ENCODE measurements at places on chromosomes 4 and X. TPM values are rescaled to one million over a fixed set of nuclear protein-coding genes. Genes with fewer than 3 reads are reported as not detected.

The UGT8 gene
- total RNA-seq = under 0.01 TPM

The PABPC1L2B gene
- not detected for total RNA-seq

The FRMD7 gene
- total RNA-seq = not detected

The SPANXC gene
- total RNA-seq = not detected

The MID1 gene
- 3.2 TPM for total RNA-seq

The SPINK2 gene
- total RNA-seq = not detected

The RHOXF2B gene
- total RNA-seq = not detected

The FAM241A gene
- total RNA-seq = 2.4 TPM

The PNMA6A gene
- total RNA-seq = 0.53 TPM

The MSX1 gene
- total RNA-seq = under 0.01 TPM

The TLR8 gene
- total RNA-seq = not detected

The GASK1B gene
- 2.1 TPM for total RNA-seq

The OPRPN gene
- total RNA-seq = not detected

The CFAP99 gene
- not detected for total RNA-seq

The PAGE2B gene
- total RNA-seq = not detected

The IL1RAPL2 gene
- 0.13 TPM for total RNA-seq

The FRAS1 gene
- total RNA-seq = 13.7 TPM

The VEGFD gene
- total RNA-seq = 0.26 TPM

The ARMCX1 gene
- total RNA-seq = 5.8 TPM

The MAP3K15 gene
- total RNA-seq = under 0.01 TPM

The TMEM156 gene
- 3.4 TPM for total RNA-seq

The AFF2 gene
- total RNA-seq = 0.26 TPM

The ADH4 gene
- not detected for total RNA-seq

The SRPK3 gene
- total RNA-seq = under 0.01 TPM

The ITIH6 gene
- total RNA-seq = not detected

The ZNF141 gene
- total RNA-seq = 7.0 TPM

The POU4F2 gene
- not detected for total RNA-seq

The MAGIX gene
- 4.6 TPM for total RNA-seq

The EXOC1L gene
- not detected for total RNA-seq

The ANOS1 gene
- total RNA-seq = 0.26 TPM

The PITX2 gene
- not detected for total RNA-seq

The RNF128 gene
- 32.1 TPM for total RNA-seq

The CENPE gene
- total RNA-seq = 1.3 TPM

The AMELX gene
- not detected for total RNA-seq

The AIFM1 gene
- 26.6 TPM for total RNA-seq

The CLCN4 gene
- total RNA-seq = 2.4 TPM

The MTNR1A gene
- total RNA-seq = 0.38 TPM

The MAGT1 gene
- total RNA-seq = 179 TPM

The SPACA5 gene
- not detected for total RNA-seq

The DNAAF6 gene
- not detected for total RNA-seq

The RASL11B gene
- 1.3 TPM for total RNA-seq

The ATP1B4 gene
- not detected for total RNA-seq

The POU3F4 gene
- not detected for total RNA-seq
